ENCODE measurements at places on chromosomes 2 and 18.

GRCh38 chr18:2240311-2240705 lies 331.0 kb downstream of the METTL4 start:
- DNase-seq: no peak

- DNase-seq: no peak
Measured at GRCh38 chr2:176960736-176961520, 251.7 kb upstream of the HNRNPA3 start.

- DNase-seq: peak; percentile 59
Measured at GRCh38 chr18:75261430-75262223, 51.0 kb downstream of the TSHZ1 start.

GRCh38 chr18:75489493-75490190 lies 62.1 kb upstream of the SMIM21 start:
- no peak for DNase-seq

DNA sequence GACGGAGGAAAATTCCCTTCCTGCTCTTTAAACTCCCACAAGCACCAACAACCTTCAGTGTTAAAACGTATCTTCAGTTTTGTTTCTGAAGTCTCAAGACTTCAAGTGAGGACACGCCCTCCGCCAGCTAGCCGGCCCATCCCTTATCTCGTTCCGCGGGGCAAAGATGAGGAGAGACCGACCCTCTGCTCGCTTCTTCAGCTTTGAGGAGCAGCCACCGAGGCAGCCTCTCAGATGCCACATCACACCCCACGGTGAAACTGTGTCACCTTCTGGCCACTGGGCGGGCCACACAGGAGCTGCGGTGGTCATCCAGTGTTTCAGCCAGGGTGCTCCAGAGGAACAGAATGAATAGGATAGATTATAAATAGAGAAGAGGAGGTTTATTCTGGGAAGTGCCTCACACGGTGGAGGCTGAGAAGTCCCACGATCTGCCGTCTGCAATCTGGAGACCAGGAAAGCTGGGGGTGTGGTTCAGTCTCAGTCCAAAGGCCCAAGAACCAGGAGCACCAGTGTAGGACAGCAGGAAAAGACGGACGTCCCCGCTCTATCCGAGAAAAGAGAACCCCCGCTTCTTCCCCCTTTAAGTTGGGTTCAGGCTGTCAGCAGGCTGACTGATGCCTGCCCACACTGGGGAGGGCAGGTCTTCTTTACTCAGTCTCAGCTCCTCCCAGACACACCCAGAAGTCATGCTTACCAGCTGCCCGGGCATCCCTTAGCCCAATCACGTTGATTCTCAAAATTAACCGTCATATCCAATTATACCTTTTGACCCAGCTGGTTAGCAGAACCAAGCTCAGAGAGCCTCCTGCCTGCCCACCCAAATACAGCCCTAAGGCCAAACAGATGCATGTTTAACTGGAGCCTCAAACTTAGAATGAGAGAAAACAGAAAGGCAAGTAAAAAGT lies 399.7 kb upstream of the ID2 start:
- DNase-seq: no peak

GRCh38 chr2:29213888-29214291 lies 98.7 kb downstream of the CLIP4 start:
- DNase-seq: no peak

Measured in stimulated activated effector memory CD8-positive, alpha-beta T cell treated with anti-CD3 and anti-CD28 coated beads, Interleukin-12 subunit alpha, Interleukin-12 subunit beta, amount 100 ng/mL, for 72 hours (primary cell).